Activated CD8-positive, alpha-beta memory T cell treated with anti-CD3 and anti-CD28 coated beads for 1 hour (primary cell): ENCODE measurements at places on chromosomes 11 and 22.

DNA sequence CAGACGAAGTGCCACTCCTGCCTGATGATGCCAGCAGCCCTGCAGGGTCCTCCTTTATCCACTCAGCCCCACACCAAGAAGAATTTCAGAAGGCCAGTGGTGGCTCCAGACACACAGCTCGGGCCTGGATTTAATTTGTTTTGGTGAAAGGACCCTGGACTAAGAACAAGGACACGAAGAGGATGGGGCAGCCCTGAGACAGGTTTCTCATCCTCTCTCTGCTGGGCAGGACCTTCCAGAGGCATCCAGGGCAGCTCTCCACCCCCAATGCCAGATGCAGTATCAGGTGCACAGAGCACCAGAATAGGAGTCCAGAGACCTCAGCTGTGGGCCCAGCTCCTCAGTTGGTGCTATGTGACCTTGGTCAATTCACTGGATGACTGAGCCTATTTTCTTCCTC lies 72.0 kb downstream of the TRIM29 start:
- no peak for DNase-seq

DNA sequence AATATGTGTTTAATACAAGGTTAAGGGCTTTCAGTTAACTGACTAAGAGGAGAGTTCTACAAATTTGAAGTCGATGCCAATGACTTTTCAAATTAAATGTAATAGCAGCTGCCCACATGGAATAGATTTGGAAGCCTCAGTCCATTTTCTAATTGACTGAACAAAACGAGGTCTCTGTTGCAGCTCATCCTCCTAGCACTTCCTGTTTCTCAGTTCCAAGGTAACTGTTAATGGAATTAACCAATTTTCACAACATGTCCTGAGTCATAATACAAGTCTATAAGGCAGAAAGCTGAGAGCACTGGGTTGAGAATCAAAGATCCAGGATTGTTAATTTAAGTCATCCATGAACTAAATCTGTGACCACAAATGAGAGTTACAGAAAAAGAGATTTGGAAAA lies 177.2 kb downstream of the OPCML start:
- DNase-seq: no peak

- no peak for DNase-seq
These were observed 2.6 kb upstream of the FTH1 start for GRCh38 chr11:61969838-61970662.

- no peak for DNase-seq
These were observed 27.5 kb downstream of the ST14 start for GRCh38 chr11:130187096-130187495.

- DNase-seq: no peak
These were observed 53.5 kb downstream of the OTOG start for GRCh38 chr11:17600316-17601255.

- no peak for DNase-seq
These were observed 2.1 kb downstream of the TRAF6 start for GRCh38 chr11:36507824-36508489.

GRCh38 chr11:11082646-11083045 lies 224.8 kb upstream of the ZBED5 start:
- no peak for DNase-seq

GRCh38 chr11:44427432-44427831 lies 117.5 kb upstream of the ALX4 start:
- no peak for DNase-seq

GRCh38 chr11:102223859-102224258 lies 93.4 kb upstream of the BIRC3 start:
- DNase-seq: no peak

DNA sequence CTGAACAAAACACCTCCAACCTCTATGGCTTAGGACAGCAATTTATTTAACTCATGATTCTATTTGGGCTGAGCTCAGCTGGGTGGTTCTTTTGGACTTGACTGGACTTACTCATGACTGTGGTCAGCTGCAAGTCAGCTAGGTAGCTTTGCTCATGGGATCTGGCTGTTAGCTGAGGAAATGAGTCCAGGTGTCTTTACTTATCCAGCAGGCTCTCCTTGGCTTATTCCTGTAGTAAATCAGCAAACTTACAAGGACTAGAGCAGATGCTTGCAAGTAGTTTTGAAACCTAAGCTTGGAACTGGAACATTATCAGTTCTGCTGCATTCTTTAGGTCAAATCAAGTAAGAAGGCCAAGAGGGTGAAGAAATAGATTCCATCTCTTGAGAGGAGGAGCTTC lies 8.0 kb upstream of the HIKESHI start:
- DNase-seq: no peak

GRCh38 chr22:36337365-36338130 lies 50.2 kb downstream of the MYH9 start:
- no peak for DNase-seq

- DNase-seq: no peak
These were observed 323.6 kb downstream of the AASDHPPT start for GRCh38 chr11:106400949-106401570.
